MM.1S (cell line): ENCODE measurements at places on chromosomes 16 and 17.
A peak's percentile ranks its signal among the peaks of the same experiment; 100 is the strongest.

DNA sequence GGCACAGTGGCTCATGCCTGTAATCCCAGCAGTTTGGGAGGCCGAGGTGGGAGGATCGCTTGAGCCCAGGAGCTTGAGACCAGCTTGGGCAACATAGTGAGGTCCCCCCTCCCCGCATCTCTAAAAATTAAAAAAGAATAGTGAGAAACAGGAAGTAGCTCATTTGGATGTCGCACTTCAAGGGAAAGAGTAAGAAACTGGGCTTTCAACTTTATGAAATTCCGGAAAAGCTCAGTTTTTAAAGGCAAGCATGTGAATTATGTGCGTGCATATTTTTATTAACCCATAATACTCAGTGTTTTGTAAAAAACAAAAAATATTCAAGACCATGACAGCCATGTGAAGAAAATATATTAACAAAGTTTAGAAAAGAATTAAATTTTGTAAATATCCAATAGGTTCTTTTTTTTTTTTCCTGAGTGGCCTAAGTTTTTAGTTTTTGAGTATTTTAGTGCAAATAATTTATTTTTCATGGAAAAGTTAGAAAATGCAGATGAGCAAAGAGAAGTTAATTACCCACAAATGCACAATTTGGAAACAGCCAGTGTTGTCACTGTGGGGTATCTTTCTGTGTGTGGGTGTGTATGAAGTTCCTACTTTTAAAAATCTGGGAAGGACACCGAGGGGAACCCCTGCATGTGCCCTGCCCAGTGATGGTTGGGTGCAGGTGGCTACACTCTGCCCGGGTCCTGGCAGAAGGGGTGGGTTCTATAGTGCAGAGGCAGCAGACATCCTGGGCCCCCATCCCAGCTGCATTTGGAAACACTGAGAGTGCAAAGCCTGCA, 40.0 kb downstream of the CIBAR2 start:
- no peaks in the 10 kb centered on the region for H3K36me3 ChIP-seq
- H3K4me3 ChIP-seq = no peak overlapping the region
- no peak overlapping the region for H3K27ac ChIP-seq
- H3K4me1 ChIP-seq = no peaks in the 10 kb centered on the region
- DNase-seq = no peak

GRCh38 chr17:77210331-77210730, 69.6 kb downstream of the SEC14L1 start:
- peaks cover 93% of the 10 kb centered on the region for H3K4me1 ChIP-seq
- H3K36me3 ChIP-seq = peaks cover 49% of the 10 kb centered on the region
- H3K27ac ChIP-seq = peak overlapping the region; percentile 98
- H3K27me3 ChIP-seq = no peaks in the 10 kb centered on the region

GRCh38 chr16:5366126-5366525, 268.5 kb upstream of the EEF2KMT start:
- no peaks in the 10 kb centered on the region for H3K4me1 ChIP-seq
- no peak for DNase-seq
- H3K27ac ChIP-seq = no peak overlapping the region
- no peak overlapping the region for H3K4me3 ChIP-seq
- H3K27me3 ChIP-seq = no peaks in the 10 kb centered on the region; the same call in 1 of the 2 replicates
- no peaks in the 10 kb centered on the region for H3K36me3 ChIP-seq

GRCh38 chr16:55301385-55302008, 22.5 kb upstream of the IRX6 start:
- no peaks in the 10 kb centered on the region for H3K27me3 ChIP-seq
- no peaks in the 10 kb centered on the region for H3K4me1 ChIP-seq
- DNase-seq = no peak
- H3K4me3 ChIP-seq = no peak overlapping the region

DNA sequence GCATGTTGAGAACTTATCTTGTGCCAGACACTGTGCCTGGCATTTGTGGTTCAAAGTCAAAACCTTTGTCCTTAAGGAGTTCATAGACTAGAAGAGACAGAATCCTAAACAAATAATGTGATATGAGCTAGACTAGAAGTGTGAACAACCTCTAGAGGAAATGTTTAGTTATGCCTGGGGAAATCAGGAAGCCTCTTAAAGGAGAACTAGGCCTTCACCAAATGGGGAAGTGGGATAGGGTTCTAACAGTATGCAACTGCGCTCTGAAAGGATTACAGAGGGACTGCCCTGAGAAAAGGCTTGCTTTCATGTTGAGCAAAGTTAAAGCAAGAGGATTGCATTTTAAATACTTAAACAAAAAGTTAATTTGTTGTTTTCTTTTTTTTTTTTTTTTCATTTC, 4.9 kb downstream of the RUNDC1 start:
- H3K27ac ChIP-seq = no peak overlapping the region
- DNase-seq = no peak
- peaks cover 5% of the 10 kb centered on the region; the same call in 1 of the 2 replicates for H3K36me3 ChIP-seq
- H3K4me1 ChIP-seq = 0 out of 2 replicates have a peak, but pooled peaks cover 4% of the 10 kb centered on the region
- no peak overlapping the region for H3K4me3 ChIP-seq
- no peaks in the 10 kb centered on the region for H3K27me3 ChIP-seq

GRCh38 chr17:45780921-45781320, 3.2 kb upstream of the CRHR1 start:
- no peaks in the 10 kb centered on the region for H3K36me3 ChIP-seq
- no peak for DNase-seq
- H3K27ac ChIP-seq = no peak overlapping the region
- peaks cover 82% of the 10 kb centered on the region for H3K27me3 ChIP-seq

GRCh38 chr17:72176516-72176851, 55.7 kb downstream of the SOX9 start:
- no peak for DNase-seq
- no peaks in the 10 kb centered on the region for H3K27me3 ChIP-seq
- no peaks in the 10 kb centered on the region for H3K4me1 ChIP-seq

DNA sequence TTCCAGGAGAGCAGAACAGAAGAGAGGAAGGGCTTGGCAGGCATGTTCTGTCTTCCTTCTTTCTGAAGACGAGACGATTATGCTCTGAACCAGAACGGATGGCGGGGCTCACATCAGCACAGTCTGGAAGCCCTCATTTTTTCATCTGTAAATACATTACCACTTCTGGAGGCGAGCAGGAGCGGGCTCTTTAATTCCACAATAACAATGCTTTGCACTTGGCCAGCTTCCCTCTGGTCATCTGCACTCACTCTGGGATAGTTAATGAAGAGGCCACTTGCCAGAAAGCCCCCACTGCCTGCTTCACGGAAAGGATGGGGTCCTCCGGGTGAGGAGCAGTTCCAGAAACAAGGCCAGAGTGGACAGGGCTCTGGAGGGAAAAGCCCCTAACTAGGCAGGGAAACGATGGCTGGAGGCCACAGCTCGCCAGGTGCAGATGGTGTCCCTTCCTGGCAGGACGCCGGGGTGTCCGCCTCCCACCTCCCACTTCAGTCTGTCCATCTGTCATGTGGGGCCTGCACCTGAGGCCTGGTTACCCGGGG, 13.1 kb upstream of the BCAR1 start:
- DNase-seq = no peak
- H3K36me3 ChIP-seq = no peaks in the 10 kb centered on the region
- no peak overlapping the region for H3K4me3 ChIP-seq
- H3K27ac ChIP-seq = no peak overlapping the region

DNA sequence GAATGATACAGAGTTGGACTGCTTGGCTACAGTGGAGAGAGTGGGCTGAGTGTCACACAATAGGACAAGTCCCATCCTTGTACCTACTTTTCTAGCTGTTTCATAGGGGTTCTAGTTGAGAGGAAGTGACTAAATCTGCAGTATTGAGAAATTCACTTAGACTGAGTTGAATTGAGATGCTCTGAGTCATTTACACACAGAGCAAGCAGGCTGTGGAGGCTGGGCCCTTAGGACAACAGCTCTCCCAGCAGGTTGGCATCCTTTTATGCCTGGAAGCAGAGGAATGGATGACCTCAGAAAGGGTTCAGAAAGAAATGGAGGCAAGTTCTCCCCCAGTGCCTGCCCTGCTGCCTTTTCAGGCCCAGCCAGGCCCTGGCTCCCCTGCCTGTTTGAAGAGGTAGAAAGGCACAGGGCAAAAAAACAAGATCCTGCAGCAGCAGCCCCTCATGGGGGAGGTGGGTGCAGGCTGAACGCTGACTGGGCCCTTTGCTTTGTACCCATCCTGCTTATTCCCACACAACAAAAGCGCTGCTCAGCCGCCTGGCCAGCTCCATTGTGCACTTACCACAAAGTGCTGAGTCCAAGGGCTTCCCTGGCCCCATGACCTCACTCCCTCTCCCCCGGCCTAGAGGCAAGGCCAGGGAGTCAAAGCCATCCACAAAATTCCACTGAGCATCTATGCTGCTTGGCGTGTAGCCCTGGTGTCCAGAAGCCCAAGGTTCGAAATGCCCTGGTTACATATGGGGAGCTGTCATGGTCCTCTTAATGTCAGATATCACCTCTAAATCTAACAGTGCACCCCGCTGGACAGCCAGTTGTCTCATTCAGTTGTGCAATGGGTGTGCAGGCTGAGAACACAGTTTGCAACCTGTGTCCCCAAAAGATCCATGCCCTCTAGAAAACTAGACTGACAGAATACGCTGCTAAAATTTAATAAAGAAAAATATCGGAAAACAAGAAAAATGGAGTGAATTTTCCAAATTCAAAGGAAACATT, 5.4 kb upstream of the CRYBA1 start:
- no peak overlapping the region for H3K4me3 ChIP-seq
- peaks cover 9% of the 10 kb centered on the region; the same call in 1 of the 2 replicates for H3K4me1 ChIP-seq
- no peaks in the 10 kb centered on the region for H3K27me3 ChIP-seq
- H3K36me3 ChIP-seq = no peaks in the 10 kb centered on the region
- H3K27ac ChIP-seq = no peak overlapping the region
- no peak for DNase-seq

GRCh38 chr17:2947588-2947950, 115.8 kb downstream of the OR1D5 start:
- H3K4me3 ChIP-seq = no peak overlapping the region
- H3K27me3 ChIP-seq = peaks cover 48% of the 10 kb centered on the region
- no peaks in the 10 kb centered on the region for H3K36me3 ChIP-seq
- H3K27ac ChIP-seq = no peak overlapping the region
- DNase-seq = no peak

DNA sequence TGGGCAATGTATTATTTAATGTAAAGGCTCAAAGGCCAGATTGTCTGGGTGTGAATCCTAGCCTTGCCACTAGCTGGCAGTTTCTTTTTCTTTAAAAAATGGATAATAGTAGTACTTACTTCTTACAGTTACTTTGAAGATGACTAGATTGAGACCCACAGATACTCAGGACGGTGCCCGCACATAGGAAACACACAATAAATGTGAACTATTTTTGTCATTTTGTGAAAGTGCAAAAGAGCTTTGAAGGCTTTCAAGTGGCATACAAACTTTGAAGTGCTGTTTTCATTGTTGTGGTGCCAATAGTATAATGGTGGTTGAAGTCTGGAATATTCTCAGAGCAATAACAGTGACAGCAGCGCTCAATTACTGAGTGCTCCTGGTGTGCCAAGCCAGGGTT, 63.6 kb downstream of the OTOA start:
- no peak for DNase-seq
- H3K4me1 ChIP-seq = 0 out of 2 replicates have a peak, but pooled peaks cover 3% of the 10 kb centered on the region
- no peak overlapping the region for H3K4me3 ChIP-seq
- H3K27me3 ChIP-seq = no peaks in the 10 kb centered on the region
- H3K36me3 ChIP-seq = no peaks in the 10 kb centered on the region
- H3K27ac ChIP-seq = no peak overlapping the region

- H3K27me3 ChIP-seq = peaks cover 100% of the 10 kb centered on the region
- H3K36me3 ChIP-seq = no peaks in the 10 kb centered on the region
- no peak for DNase-seq
- no peaks in the 10 kb centered on the region; the same call in 1 of the 2 replicates for H3K4me1 ChIP-seq
- peak within 1 kb of the TSS; percentile 35 for H3K4me3 ChIP-seq
Observed at GRCh38 chr17:48997103-48997826, at the start of gene IGF2BP1. Gene IGF2BP1, plus strand, starts transcription at chr17:48997385. Its CDS starts 361 bp downstream, at chr17:48997746.

DNA sequence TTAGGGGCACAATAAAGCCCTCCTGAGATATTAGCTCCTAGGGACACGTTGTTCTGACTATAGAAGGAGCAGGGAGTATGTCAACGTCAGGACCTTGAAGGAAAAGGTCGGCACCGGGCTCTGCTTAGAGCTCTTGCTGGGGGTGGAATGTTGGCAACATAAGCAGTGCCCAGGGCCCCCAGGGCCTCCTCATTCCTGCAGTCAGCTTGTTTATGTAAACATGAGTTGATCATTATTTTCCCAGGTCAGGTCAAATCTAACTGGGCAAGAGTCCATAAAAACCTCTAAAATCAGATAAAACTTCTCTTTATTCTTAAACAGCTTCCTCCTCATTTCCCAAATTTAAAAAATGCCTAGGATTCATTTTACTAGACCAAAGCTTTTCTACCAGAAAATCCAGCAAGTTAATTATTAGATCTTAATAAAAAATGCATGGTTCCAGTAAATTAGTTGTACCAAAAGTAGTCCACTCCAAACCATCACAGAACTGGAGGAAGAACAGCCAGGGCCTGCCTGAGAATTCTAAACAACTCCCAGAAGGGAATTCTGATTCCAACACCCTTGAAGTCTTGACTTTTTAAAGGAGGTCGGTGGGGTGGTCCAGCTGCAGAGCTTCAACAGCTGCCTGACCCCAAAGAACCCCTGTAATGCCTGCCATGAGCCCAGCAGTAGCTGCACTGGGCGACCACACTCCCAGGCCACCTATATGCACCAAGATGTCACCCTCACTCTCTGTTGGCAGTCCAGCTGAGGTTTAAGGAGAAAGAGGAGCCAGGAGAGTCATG, 54.3 kb downstream of the AMFR start:
- H3K4me1 ChIP-seq = no peaks in the 10 kb centered on the region
- H3K4me3 ChIP-seq = no peak overlapping the region
- no peaks in the 10 kb centered on the region for H3K27me3 ChIP-seq
- no peak overlapping the region for H3K27ac ChIP-seq
- DNase-seq = no peak

GRCh38 chr17:64950871-64951270, 31.6 kb upstream of the LRRC37A3 start:
- H3K27me3 ChIP-seq = no peaks in the 10 kb centered on the region
- no peak for DNase-seq
- H3K4me1 ChIP-seq = no peaks in the 10 kb centered on the region
- no peaks in the 10 kb centered on the region for H3K36me3 ChIP-seq
- H3K4me3 ChIP-seq = no peak overlapping the region

GRCh38 chr17:61174310-61174709, 225.3 kb upstream of the TBX2 start:
- H3K4me1 ChIP-seq = no peaks in the 10 kb centered on the region
- H3K27ac ChIP-seq = no peak overlapping the region
- H3K36me3 ChIP-seq = no peaks in the 10 kb centered on the region

- no peaks in the 10 kb centered on the region for H3K36me3 ChIP-seq
- peaks cover 67% of the 10 kb centered on the region for H3K27me3 ChIP-seq
- H3K4me1 ChIP-seq = no peaks in the 10 kb centered on the region
Observed at GRCh38 chr17:7191571-7192270, 12.6 kb upstream of the ASGR1 start.

GRCh38 chr16:84072014-84072413, 29.4 kb upstream of the SLC38A8 start:
- peaks cover 18% of the 10 kb centered on the region for H3K4me1 ChIP-seq
- DNase-seq = no peak
- no peak overlapping the region for H3K4me3 ChIP-seq
- H3K27me3 ChIP-seq = no peaks in the 10 kb centered on the region
- H3K27ac ChIP-seq = no peak overlapping the region

GRCh38 chr17:3935140-3935542, 18.9 kb upstream of the P2RX1 start:
- no peaks in the 10 kb centered on the region for H3K4me1 ChIP-seq
- DNase-seq = no peak
- H3K4me3 ChIP-seq = no peak overlapping the region
- H3K27me3 ChIP-seq = no peaks in the 10 kb centered on the region
